ENCODE measurements at places on chromosomes 5 and 9.
A peak's percentile ranks its signal among the peaks of the same experiment; 100 is the strongest.

DNA sequence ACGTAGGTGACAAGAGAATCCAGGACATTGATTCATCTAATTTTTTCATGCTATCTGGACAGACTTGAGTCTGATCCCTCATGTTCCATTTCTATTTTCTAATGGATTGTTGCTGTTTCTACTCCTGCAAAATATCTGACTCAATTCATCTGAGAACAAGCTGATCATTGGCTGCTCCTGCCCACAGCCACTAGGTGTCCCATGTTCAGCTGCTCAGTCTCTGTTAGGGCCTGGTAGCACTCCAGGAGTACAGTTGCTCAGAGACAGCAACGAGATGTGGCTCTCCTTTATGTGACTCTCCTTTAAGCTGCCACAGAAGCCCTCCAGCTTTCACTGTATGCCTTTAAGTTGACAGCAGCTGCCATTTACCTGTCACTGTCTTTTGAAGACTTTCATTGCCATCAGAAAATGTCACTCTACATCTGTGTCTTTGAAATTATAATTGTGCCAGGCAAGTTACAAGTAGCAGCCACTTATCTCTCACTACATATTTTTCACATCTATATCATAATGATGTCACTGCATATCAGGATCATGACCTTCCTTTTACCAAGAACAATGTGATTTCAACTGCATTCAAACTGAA lies 1944.2 kb upstream of the NUDT12 start:
- DNase-seq, result no peak

- no peak for DNase-seq
Measured at GRCh38 chr9:91755761-91756509, 194.1 kb downstream of the ROR2 start.

DNA sequence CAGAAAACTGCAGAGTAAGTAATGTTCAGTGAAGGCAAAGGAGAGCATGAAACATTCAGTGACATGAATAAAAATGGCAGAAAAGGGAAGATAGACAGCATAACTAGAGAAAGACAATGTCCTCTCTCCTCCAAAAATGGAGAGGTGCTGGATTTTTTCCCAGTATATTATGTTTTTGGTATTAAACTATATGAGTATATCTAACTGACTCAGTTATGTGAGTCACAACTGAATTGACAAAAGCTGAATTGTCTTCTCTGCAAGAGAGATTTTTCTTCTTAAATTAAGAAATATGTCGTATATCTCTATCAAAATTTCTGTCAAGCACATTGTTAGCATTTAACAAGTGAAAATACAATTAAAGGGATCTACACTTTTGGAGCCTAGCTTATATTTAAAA lies 375.1 kb downstream of the CHSY3 start:
- no peak for DNase-seq

- DNase-seq, result no peak
Measured at GRCh38 chr5:79109527-79110492, 1.8 kb upstream of the BHMT start.

DNA sequence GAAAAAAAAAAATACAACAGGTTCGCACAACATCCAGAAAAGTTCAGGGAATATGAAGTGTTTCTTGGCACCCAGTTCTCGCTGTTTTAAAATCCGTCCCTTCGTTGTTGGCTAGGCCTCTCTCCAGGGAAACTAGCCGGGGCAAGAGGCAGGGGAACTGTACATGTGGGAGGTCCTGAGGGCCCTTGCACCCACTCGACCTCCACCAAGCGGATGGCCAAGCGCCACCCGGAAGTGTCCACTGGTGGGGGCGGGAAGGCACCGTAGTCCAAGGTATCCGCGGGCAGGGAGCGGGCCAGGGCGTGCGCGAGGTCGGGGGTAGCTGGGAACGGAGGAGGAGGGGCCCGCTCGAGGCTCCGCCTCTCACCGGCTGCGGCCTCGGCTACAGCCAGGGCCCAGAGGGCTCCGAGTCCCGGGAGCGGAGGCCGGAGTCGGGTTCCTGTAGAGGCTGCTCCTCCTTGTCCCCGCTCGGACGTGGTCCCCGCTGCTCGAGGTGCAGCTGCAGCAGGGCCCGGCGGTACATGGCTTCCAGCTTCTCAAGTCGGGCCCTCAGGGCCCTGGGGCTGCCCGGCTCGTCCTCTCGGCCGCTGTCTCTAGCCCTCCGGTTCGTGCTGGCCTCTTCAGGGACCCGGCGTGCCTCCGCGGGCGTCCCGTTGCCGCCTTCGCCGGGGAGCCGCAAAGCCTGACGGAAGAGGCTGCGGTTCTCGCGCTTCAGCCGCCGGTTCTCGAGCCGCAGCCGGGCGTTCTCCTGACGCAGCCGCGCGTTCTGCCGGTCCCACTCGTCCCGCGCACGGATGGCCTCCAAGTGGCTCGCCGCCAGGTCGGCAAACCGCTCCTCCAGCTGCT lies 720 bp downstream of the TUSC1 start:
- DNase-seq, result peak; percentile 77

DNA sequence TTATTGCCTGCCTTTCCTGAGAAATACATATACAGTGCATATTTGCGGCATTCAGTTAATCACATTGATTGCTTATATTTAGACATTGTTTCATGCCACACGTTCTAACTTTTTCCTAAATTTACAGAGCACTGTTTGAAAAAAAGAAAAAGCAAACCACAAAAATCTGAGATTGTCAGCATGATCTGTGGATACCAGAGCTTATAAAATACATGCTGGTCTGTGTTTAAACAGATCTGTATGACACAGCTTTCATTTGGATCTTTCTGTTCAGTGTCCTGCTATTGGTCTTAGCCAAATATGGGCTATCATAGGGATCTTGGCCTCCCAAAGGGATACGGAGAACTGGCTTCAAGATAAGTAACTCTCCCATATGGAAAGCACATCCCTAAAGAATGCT lies 20.2 kb downstream of the ALDH1A1 start:
- no peak for DNase-seq

DNA sequence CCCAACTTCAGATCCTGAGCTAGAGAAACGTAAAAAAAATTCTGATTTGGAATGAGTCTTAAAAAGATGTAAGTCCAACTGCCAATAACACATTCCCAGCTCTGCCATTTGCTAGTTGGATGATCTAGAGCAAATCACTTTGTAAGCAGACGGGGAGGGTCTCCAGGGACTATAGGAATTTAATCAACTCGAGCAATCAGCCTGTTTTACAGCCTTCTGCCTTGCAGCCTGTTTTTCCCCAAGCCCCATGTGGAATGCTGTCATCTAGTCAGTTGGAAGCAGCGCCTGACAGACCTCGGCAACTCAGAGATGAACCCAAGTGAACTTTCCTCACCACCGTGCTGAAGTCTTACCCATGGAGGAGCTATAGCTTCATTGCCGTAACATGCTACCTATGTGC lies 34.8 kb upstream of the HRH2 start:
- no peak for DNase-seq

DNA sequence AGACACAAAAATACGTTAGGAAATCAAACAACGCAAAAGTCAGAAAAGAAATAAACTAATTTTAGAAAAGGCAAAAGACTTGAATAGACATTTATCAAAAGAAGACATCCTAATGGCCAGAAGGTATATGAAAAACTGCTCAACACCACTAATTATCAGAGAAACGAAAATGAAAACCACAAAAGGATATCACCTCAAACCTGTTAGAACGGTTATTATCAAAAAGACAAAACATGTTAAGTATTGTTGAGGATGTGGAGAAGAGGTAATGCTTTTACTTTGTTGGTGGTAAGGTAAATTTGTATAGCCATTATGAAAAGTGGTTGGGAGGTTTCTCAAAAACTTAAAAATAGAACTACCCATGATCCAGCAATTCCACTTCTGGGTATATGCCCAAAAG lies 230.0 kb upstream of the RGMB start:
- no peak for DNase-seq

- DNase-seq, result no peak
Measured at GRCh38 chr5:132313366-132313765, 19.2 kb downstream of the SLC22A4 start.

GRCh38 chr5:142852416-142853198 lies 82.4 kb downstream of the ARHGAP26 start:
- DNase-seq, result no peak

DNA sequence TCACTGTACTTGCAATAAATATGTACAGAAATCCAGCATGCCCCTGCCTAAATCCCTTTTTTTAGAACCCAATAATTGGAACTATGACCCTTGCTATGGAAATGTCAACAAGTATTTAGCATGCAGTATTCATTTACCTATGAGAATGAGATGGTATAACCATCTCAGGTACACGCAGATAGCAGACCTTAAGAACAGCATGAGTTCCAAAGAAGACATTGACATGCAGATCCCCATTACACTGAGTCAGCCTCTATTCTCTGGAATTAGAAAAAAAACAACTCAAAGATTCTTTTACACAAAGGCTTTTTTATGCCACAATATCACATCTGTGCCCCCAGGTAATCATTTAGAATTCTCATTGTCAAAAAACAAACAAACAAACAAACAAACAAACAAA lies 325.6 kb upstream of the TLE4 start:
- no peak for DNase-seq

DNA sequence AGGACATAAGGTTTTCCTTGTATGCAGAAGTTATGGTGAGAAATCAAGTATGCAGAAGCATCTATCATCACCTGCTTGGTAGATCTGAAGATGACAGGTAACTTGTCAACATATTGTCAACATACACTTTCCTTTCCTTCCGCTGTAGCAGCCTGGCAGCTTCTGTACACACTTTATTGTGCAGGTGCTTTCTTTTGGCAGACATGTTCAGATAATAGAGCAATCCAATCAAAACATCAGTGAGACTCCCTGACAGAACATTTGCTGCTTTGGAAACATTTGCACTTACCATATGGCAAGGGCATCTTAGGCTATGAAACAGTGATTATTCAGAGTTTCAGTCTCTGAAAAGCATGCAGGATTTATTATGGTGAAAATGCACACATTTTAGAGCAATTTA lies 161.1 kb upstream of the CDH12 start:
- DNase-seq, result no peak

- DNase-seq, result no peak
Measured at GRCh38 chr9:99251157-99251556, 29.1 kb downstream of the SEC61B start.

DNA sequence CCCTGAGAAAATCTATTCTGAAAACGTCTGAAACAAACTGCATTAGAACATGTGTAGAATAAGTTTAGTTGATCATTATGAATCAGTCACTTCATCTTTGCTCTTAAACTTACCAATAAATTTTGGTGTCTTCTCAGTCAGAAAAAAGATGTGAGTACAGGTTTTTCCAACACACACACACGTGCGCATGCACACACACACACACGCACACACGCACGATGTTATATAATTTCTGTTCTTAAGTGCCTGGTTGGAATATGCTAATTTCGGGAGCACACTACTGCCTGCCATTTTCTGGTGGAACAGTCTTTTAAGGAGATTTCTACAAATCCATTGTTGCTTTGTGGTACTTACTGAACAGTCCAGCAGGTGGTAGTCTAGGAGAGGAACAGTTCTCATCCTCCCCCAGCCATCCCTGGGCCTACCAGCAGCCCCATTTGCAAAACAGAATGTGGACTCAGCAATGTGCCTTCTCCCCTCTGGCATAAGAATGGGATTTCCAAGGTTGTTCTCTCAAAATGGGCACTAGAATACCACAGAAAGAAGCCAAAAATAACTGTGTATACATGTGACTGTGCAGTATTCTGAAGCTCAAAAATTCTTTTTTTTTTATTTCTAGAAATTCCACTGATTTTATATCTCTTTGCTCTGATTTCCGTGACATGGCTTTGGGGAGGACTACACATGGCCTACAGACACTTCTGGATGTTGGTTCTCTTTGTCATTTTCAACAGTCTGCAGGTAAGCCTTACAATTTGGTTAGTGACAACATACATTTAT lies 281.3 kb downstream of the ARRDC3 start:
- DNase-seq, result peak; percentile 73

DNA sequence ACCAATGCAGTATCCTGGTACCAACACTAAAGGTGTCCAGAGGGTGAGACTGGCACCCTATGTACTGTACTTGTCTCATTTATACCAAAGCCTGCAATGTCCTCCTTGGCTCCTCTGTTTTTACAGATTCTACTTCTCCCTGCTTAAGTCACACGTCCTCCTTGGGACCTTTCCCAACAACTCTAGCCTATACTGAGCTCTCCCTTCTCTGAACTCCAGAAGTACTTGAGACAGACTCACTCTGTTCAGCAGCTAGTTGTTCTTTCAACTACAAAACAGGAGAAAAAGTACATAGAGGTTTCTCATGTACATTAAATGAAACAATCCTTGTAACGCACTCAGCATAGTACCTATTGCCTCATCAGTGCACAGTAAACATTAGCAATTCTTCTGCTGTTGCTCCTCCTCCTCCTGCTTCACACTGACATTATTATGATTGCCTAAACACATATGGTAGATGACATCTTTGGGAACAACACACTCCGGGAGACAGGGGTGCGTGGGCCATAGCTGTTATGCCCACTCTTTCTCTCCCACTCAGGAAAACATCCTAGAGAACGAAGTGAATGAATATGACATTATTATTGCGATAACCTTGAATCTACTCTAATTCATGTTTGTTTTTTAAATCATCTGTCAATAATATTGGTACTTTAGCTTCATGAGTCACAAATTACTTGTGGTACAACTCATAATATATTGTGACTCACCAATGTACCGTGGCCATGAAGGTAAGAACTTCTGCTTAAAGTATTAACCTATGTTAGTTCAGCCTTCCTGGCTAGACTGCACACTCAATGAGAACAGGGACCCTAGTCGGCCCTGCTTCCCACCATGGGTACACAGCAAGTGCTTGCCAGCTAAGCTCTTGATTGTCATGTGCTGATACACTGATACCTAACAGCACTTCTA lies 180.3 kb upstream of the ADRA1B start:
- no peak for DNase-seq

DNA sequence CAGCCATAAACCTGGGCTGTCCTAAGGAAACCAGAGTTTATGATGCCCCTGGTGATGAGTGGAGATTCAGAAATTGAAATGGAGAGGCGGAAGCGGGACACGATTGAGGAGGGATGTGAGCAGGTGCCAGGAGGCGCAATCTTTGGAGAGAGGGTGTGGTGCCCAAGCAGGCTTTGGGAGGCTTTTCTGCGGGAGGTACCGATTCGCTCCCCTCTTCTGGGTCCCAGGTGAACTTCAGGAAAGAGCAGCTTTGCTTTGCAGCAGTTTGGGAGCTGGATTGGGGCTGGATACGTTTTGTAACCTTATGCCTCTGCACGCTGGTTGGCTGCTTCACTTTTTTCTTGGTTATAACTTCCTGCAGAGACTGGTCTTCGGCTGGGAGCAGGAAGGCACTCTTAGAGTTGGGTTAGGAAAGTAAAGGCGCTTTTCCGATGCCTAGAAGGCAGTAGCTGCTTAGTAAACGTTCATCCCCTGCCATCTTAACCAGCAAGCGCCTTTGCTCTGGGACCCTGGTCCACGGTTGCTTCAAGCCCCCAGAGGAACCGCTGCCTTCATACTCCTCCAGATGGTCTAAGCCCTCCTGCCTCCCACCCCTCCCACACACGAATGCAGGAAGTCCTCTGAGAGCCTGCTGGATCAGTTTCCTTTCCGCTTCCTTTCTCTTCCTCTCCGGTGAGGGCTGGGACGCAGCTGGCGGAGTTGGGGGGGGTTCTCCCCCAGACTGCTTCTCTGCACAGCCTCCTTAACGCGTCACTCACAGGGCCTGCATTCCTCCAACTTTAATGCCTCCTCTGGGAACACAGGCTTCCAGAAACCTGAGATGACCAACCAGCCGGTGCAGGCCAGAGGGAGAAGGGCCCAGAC lies 15.2 kb upstream of the NEK6 start:
- DNase-seq, result no peak

- peak; percentile 37 for DNase-seq
Measured at GRCh38 chr9:4298255-4299004, 1.4 kb downstream of the GLIS3 start.
